ENCODE measurements at places on chromosomes 16 and 17.
A peak's percentile ranks its signal among the peaks of the same experiment; 100 is the strongest.

DNA sequence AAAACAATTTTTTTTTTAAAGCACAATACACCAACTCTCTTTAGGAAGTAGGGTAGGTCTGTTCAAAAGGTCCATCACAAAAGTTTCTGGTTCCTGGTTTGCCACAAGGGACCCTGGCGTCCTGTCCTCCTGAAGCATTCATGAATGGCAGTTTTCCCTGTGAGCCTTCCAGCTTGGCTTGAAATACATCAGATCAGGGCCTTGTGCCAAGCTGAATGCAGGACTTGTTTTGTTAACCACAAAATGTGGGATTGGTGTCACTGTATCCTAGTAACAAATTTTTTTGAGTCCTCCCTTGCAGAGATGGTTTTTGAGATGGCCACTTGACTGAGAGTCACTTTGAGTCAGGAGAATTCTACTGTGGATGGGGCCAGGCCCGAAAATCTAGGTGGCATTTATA, 3.9 kb downstream of the GNAO1 start:
- DNase-seq, result no peak
- H3K4me1 ChIP-seq, result peaks cover 29% of the 10 kb centered on the region
- H3K27ac ChIP-seq, result no peak overlapping the region
- H3K4me3 ChIP-seq, result no peak overlapping the region
- peaks cover 51% of the 10 kb centered on the region for H3K27me3 ChIP-seq
- H3K36me3 ChIP-seq, result peaks cover 2% of the 10 kb centered on the region

GRCh38 chr17:68288804-68289203, 2.1 kb downstream of the SLC16A6 start:
- peak; percentile 29 for DNase-seq
- H3K36me3 ChIP-seq, result no peaks in the 10 kb centered on the region
- H3K4me1 ChIP-seq, result peaks cover 28% of the 10 kb centered on the region
- peak overlapping the region; percentile 39 for H3K4me3 ChIP-seq
- H3K27ac ChIP-seq, result peak overlapping the region; percentile 92

DNA sequence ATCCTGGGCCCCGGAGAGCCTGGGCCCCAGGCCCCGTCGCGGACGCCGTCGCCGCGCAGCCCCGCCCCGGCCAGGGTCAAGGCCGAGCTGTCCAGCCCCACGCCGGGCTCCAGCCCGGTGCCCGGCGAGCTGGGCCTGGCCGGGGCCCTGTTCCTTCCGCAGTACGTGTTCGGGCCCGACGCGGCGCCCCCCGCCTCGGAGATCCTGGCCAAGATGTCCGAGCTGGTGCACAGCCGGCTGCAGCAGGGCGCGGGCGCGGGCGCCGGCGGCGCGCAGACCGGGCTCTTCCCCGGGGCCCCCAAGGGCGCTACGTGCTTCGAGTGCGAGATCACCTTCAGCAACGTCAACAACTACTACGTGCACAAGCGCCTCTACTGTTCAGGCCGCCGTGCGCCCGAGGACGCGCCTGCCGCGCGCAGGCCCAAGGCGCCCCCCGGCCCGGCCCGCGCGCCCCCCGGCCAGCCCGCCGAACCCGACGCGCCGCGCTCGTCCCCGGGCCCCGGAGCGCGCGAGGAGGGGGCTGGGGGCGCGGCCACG, 36.8 kb upstream of the ZC3H18 start:
- no peak for DNase-seq
- peaks cover 33% of the 10 kb centered on the region for H3K36me3 ChIP-seq
- peaks cover 4% of the 10 kb centered on the region for H3K27me3 ChIP-seq
- peaks cover 12% of the 10 kb centered on the region for H3K4me1 ChIP-seq
- no peak overlapping the region for H3K27ac ChIP-seq

GRCh38 chr16:57184887-57185445, 873 bp downstream of the PSME3IP1 start:
- peak overlapping the region; percentile 99 for H3K27ac ChIP-seq
- peaks cover 12% of the 10 kb centered on the region for H3K36me3 ChIP-seq
- peak overlapping the region; percentile 92 for H3K4me3 ChIP-seq
- peaks cover 29% of the 10 kb centered on the region for H3K4me1 ChIP-seq
- DNase-seq, result no peak

DNA sequence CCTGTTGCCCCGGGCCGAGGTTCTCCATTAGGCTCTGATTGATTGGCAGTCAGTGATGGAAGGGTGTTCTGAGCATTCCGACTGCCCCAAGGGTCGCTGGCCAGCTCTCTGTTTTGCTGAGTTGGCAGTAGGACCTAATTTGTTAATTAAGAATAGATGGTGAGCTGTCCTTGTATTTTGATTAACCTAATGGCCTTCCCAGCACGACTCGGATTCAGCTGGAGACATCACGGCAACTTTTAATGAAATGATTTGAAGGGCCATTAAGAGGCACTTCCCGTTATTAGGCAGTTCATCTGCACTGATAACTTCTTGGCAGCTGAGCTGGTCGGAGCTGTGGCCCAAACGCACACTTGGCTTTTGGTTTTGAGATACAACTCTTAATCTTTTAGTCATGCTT, 74.2 kb downstream of the HAPSTR1 start:
- no peak for DNase-seq
- no peak overlapping the region for H3K27ac ChIP-seq
- peaks cover 4% of the 10 kb centered on the region for H3K4me1 ChIP-seq

DNA sequence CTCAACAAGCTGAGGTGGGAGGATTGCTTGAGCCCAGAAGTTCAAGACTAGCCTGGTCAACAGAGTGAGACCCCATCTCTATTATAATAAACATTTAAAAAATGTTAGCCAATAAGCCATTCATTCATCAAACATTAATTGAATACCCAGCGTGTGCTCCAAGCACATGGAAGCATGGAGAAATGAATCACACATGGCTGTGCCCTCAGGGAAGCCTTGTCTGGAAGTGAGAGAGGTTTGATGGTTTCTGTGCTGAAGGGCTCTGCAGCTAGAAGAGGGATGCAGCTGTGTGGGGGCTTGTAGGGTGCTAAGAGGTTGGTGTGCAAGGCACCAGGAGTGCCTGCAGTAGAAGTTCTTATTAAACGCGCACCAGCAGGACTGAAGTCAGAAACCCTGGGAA, 11.2 kb downstream of the CYB5D2 start:
- H3K27ac ChIP-seq, result no peak overlapping the region
- H3K36me3 ChIP-seq, result peaks cover 17% of the 10 kb centered on the region
- no peak for DNase-seq
- no peaks in the 10 kb centered on the region for H3K27me3 ChIP-seq
- no peak overlapping the region for H3K4me3 ChIP-seq

DNA sequence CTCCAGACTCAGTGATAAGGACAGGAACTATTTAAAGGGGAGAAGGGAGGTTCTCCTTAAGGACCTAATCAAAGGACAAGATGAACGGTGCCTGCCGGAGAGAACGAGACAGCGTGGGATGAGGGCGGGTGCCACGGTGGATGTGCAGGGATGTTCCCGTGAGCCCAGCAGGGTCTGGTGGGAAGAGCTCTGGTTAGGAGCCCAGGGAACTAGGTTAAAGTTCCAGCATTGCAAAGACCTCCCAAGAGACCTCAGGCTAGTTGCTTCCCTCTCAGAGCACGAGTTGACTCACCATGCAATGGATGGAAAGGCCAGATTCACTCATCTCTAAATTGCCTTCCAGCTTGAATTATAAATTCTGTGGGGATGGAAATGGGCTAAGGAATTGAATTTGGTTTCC, 14.7 kb downstream of the CCR7 start:
- H3K36me3 ChIP-seq, result peaks cover 50% of the 10 kb centered on the region
- peak overlapping the region; percentile 17 for H3K4me3 ChIP-seq
- no peaks in the 10 kb centered on the region for H3K27me3 ChIP-seq
- DNase-seq, result no peak
